Natural killer cell (primary cell): ENCODE measurements at places on chromosomes 16 and 17. TPM values are rescaled to one million over a fixed set of nuclear protein-coding genes. Genes with fewer than 3 reads are reported as not detected.

Gene GDPD3
- 14.7 TPM for total RNA-seq

Gene ASPHD1
- not detected for total RNA-seq

Gene CACNG4
- not detected for total RNA-seq

GRCh38 chr16:67154578-67155294, 3.9 kb upstream of the B3GNT9 start:
- DNase-seq: no peak
- H3K4me3 ChIP-seq: no peak overlapping the region
- H3K27me3 ChIP-seq: peaks cover 7% of the 10 kb centered on the region
- H3K4me1 ChIP-seq: peaks cover 51% of the 10 kb centered on the region

DNA sequence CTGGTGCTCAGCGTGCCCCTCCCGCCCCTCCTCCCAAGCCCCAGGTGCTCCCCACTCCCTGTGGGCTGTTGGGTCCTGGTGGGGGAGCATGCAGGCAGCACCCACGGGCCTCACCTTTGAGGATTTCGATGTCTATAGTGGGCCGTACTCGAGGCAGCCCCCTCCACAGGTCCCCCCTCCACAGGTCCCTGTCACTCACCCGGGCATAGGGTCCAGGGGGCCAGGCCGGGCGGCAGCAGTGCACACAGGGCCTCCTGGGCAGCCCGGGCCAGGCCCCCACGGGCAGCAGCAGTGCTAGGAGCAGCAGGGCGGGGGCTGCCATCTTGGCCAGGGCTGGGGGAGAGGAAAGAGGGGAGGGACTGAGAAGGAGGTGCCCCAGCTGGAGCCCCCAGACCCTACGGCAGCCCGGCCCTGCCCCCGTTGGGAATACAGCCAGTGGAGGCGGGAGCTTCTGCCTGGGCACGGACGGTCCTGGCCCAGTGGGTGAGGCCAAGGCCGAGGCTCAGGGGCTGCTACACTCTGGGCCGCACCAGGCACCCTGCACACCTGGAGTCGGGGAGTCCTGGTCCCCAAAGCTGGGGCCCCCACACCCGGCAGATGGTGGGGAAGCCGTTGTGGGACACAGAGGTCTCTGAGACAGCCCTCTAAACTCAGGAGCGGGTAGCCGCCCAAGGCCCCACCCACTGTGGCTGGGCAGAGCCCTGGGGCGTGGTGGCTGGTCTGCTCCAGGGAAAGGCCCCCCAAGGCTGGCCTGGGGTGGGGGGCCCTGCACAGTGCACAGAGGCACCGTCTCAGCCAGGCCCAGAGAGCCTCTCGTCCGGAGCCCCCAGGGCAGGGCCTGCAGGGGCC, 1.2 kb downstream of the C1QTNF8 start:
- no peak overlapping the region for H3K27ac ChIP-seq
- H3K4me1 ChIP-seq: no peaks in the 10 kb centered on the region
- no peak for DNase-seq
- peaks cover 2% of the 10 kb centered on the region for H3K27me3 ChIP-seq
- H3K36me3 ChIP-seq: no peaks in the 10 kb centered on the region

DNA sequence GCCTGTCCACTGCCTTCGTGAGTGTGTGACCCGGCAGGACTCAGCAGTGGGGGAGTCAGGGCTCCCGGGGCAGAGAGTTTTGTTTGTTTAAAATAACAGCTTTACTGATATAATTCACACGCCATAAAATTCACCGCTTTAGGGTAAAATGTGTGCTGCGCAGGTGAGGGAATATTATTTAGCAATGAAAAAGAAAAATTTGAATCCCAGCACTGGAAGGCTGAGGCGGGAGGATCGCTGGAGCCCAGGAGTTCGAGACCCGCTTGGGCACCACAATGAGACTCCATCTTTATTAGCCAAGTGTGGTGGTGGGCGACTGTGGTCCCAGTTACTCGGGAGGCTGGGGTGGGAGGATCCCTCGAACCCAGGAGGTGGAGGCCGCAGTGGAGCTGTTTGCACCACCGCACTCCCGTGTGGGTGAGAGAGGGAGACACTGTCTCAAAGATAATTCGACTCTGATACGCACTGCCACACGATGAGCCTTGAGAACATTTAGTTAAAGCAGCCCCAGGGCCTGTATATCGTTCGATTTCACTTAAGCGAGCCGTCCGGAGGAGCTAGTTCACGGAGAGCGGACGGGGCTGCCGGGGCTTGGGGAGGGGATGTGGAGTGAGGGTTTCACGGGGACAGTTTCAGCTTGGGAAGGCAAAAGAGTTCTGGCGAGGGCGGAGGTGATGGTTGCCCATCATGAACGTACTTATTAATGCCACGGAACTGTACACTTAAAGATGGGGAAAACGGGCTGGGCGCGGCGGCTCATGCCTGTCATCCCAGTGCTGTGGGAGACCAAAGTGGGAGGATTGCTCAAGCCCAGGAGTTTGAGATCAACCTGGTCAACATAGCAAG, 10.2 kb downstream of the TELO2 start:
- H3K27me3 ChIP-seq: no peaks in the 10 kb centered on the region
- peaks cover 37% of the 10 kb centered on the region for H3K36me3 ChIP-seq
- no peak overlapping the region for H3K27ac ChIP-seq
- no peaks in the 10 kb centered on the region for H3K4me1 ChIP-seq

Gene FAM20A
- 1.3 TPM for total RNA-seq

Gene HEATR9
- 24.1 TPM for total RNA-seq
